ENCODE measurements at places on chromosomes 11 and 22.

- no peak for DNase-seq
Observed at GRCh38 chr11:63699896-63700295, 18.6 kb downstream of the RTN3 start.

DNA sequence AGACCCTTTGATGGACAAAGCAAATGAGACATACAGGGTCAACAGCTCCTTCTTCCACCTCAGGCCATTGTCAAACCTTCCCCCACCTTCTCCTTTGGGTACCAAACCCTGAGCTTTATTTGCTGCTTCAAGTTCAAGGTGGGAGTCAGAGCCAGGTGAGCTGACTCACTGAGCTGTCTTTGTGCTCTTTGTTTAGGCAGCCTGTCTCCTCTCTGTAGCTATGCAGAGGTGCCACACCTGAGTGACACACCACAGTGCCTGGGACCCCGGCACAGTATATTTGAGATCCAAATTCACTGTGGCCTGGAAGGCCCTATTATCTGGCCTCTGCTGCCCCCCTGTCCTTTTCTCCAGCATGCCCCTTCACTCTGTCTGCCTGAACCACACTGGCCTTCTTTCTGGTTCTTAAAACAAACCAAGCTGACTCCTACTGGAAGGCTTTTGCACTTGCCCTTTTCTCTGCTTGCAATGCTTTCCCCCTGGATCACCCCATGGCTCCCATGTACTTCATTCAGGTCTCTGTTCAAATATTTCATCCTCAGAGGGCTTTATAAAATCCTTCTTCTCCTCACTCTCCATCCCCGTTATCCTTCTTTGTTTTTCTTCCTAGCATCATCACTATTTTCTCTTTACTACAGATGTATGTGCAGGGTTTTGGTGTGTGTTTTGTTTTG is 16.1 kb downstream of the LMO2 start:
- DNase-seq, result no peak

GRCh38 chr11:117020287-117020686 is 77.9 kb downstream of the SIK3 start:
- DNase-seq, result no peak

- peak; percentile 93 for DNase-seq
Observed at GRCh38 chr11:129951201-129951865, 51.3 kb downstream of the PRDM10 start.

DNA sequence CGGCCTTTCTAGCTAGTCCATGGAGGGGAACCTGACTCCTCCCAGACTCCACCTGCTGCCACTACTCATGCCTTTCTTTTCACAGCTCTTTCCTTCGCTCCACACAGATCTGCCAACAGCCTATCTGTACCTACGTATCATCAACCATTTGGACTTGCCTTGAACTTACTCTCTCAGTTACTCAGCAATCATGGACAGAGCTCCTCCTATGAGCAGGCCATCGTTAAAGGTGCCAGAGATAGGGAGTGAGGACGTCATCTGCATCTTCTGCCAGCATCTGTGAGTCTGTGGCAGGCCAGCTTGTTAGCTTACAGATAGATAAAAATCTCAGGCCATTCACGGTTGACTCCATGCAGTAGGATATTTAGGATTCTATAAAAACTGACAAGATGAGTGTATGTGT is 162.9 kb upstream of the ZBED5 start:
- no peak for DNase-seq

GRCh38 chr11:9691865-9692264 is 28.0 kb downstream of the SWAP70 start:
- no peak for DNase-seq

DNA sequence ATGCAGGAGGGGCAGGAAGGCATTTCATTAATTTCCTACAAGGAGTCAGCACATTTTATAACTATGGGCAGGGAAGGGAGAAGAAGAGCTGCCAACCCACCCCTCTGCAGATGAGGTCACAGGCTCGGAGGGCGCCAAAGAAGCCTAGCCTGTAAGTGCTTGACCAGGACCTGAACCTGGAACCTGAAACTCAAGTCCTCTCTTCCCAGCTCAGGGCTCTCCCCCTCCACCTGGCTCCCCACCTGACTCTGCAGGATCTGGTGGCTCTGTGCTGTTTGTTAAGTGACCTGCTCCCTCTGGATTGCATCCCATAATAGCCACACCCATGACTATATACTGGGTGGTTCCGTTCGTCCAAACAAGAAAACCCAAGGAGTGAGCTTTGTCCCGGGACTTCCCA is 27.3 kb downstream of the SCGB1A1 start:
- no peak for DNase-seq

GRCh38 chr11:119726585-119727522 is 2.1 kb downstream of the NECTIN1 start:
- no peak for DNase-seq

DNA sequence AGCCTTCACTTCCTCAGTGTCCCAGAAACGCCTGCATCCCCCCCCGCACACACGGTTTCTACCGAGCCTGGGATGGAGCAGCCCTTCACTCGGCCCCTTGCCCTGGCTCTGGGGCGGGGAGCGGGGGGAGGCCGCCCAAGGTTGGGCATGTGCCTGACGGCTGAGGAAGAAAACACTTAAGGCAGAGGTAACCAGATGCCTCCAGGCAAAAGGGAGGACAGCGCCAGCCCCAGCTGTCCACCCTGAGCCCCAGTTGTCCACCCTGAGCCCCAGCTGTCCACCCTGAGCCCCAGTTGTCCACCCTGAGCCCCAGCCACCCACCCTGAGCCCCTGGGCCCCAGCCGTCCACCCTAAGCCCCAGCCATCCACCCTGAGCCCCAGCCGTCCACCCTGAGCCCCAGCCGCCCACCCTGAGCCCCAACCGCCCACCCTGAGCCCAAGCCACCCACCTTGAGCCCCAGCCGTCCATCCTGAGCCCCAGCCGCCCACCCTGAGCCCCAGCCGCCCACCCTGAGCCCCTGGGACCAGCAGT is 3.8 kb upstream of the TTLL8 start:
- no peak for DNase-seq

- no peak for DNase-seq
Observed at GRCh38 chr11:78110830-78111229, 28.6 kb downstream of the ALG8 start.

- DNase-seq, result no peak
Observed at GRCh38 chr22:49726022-49726681, 101.5 kb downstream of the BRD1 start.
